ENCODE measurements at places on chromosomes 5 and 9.

DNA sequence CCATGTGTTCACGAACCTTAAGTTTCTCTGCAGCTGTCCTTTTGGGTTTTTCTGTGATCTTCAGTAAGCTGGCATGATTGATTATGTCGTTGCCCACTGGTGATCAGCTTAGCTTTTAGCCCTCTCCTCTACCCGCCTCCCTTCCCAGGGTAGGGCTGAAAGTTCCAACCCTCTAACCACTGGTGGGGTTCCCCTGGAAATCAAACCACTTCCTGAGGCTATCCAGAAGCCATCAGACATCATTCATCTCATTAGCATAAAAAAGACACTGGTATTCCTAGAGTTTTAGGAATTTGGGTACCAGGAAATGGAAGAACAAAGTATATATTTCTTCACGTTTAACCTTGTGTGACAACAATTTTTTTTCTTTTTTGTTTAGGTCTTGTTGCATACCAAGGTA is 29.8 kb downstream of the SPIN1 start:
- no peak for DNase-seq

GRCh38 chr5:106397700-106398099 is 1273.0 kb downstream of the EFNA5 start:
- DNase-seq, result no peak

DNA sequence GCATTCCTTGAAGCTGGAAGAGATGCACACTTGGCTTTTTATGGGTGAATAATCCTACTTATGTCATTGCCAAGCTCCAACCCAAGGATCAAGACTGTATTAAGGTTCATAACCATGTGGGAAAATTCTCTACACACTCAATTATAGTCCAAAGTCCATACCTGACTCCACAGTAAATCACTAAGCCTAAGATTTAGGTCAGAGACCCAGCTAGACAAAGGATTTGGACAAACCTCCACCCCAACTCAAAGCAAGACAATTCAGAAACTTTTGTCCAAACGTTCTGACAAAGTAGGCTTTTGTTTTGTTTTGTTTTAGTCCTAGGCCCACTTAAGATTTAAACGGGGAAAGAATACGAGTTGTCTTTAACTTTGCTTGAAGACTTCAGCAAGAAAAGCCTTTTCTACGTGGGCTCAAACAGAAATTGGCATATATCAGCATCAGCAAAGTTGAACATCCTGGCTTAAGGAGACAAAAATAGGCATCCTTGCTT is 1.7 kb downstream of the MEGF9 start:
- DNase-seq, result no peak

- no peak for DNase-seq
Observed at GRCh38 chr5:74184649-74185048, 455.9 kb downstream of the ENC1 start.

DNA sequence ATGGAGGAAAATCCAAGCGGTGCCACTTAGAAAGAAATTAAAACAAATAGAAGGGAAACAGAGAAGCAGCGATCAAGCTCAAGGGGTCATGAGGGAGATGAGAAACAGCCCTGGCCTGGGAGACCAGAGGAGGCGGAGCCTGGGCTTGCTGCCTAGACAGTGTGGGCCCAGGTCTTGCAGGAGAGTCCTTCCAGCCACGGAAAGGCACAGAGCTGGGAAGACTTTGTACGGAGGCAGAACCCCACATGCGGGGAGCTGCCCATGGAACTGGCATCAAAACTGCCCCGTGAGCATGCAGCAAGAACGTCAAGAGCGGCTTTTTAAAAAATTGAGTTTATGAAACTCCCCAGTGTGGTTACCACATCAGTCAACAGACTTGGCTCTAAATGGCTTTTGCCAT is 119.4 kb downstream of the IRX1 start:
- DNase-seq, result no peak

DNA sequence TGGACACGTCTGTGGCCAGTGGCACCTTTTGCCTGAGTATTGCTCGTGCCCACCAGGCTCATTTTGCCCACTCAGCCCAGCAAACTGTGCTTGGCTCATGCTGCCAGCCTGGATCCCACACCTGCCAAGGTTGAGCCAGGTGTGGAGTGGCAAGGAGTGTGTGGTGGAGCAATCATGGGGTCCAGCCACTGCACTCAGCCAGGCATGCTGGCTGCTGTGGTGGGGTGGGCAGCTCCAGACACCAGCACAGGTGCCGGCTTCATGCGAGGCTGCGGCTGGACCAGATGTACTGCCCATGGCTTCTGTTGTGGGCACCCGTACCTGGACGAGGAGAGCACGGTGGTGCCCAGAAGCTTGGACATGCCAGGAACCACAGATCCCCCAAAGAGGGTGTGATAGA is 364.1 kb downstream of the TMEM38B start:
- DNase-seq, result no peak

GRCh38 chr5:111755942-111756381 is 1.0 kb downstream of the NREP start:
- DNase-seq, result no peak

- DNase-seq, result no peak
Observed at GRCh38 chr9:131892902-131893500, 153.1 kb upstream of the RAPGEF1 start.

GRCh38 chr5:94082405-94082804 is 341.0 kb upstream of the POU5F2 start:
- no peak for DNase-seq

DNA sequence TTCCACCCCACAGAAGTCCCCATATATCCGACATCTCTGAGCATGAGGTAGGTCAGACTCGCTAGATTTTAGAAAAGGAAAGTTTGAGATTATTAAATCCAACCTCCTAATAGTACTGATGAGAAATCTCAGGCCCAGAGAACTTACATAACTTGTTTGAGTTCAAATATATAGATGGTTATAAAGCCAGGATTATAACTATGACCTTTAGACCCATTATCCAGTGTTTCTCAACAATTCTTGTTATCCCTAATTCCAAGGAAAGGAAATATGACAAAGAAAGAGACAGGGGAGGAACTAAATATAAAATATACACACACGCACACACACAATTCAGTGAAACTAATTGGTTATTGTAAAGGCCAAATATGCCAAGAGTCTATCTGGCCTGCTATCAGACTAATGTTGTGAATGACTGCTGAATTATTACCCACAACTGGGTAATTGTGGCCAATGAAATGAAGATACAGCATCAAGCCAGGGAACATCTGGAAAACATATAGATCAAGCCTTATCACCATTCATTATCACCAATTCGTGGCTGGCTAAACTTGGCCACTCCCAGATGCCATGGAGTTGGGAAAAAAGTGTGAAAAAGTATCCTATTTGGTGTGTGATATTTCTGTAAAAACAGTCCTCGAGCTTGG is 248.4 kb downstream of the PRELID2 start:
- DNase-seq, result no peak

GRCh38 chr9:121199921-121200320 is 1.7 kb downstream of the RAB14 start:
- no peak for DNase-seq

GRCh38 chr9:120441426-120442307 is 138.3 kb downstream of the CDK5RAP2 start:
- no peak for DNase-seq

GRCh38 chr9:97900738-97901565 is 21.3 kb downstream of the TRMO start:
- DNase-seq, result no peak

DNA sequence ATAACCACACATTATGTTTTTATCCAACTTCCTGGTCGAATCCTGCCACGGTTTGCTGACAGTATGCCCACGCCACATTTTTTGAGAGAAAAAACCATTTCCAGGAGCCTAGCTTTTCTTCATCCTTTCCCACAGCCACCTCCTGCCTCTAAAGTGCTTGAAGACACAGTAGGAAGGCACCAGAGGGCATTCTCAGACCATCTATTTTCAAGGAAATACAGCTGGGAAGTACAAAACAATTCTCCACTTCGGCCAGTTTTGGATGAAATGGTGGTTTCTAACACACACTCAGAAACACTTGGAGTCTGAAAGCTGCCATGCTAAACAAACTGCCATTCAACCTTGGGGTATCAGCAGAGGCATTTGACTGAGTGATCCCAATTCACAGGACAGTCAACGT is 86.3 kb upstream of the RPS23 start:
- DNase-seq, result no peak

DNA sequence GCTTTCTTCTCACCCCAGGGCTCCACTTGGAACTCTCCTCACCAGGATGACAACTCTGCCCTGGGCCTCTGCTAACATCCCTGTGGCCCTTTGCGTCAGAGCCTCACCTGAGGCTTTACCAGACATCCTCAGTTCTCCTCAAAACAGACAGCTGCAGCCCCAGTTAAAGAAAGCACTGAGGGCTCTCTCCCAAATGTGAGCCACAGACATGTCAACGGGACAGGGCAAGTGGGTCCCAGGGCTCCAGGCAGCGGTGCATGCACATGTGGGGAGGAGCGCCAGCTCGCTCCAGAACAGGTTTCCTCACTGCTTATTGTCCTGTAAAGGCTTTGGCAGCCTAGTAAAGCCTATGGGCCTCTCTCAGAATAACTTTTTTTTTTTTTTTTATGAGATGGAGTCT is 37.3 kb downstream of the IPPK start:
- DNase-seq, result no peak

DNA sequence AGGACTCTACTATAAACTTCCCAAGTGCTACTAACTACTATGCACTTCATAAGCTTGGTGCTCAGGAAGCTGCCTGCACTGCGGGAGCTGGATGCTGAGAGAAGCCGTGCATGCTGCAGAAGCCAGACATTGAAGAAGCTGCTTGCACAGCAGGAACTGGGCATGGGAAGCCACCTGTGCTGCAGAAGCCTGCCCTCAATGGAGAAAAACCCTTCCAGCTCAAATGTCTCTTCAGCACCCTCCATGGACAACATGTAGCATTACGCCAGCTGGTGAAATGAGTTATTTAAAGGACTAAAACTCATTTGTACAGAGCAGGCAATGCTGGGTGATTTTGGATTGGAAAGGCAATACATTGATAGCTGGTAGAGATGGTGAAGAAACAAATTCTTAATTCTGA is 247.2 kb downstream of the KIF4B start:
- no peak for DNase-seq
